ENCODE measurements at places on chromosomes 2 and 18.
A peak's percentile ranks its signal among the peaks of the same experiment; 100 is the strongest.

DNA sequence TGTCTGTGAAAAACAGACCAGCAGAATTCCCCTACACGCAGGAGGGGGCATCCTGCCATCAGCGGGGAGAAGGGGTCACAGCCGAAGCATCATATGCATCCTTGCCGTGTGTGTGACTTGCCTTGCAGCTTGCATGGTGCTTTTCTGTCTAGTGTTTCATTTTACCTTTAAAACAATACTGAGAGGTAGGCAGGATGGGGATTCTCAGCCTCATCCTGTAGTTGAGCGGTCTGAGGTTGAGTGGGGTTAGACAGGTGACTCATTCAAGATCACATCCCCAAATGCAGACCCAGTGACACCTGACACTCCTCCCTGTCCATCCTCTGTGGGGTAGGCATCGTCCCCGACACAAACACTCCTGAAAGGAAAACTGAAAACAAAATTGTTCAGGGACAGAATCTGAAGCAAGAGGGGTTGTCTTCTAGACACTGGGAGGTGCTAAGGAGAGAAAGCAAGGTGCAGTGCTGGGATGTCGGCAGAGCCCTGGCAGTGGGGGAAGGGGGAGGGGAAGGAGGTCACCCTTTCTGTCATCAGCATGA, 7.9 kb downstream of the ARL4C start:
- no peak for DNase-seq

DNA sequence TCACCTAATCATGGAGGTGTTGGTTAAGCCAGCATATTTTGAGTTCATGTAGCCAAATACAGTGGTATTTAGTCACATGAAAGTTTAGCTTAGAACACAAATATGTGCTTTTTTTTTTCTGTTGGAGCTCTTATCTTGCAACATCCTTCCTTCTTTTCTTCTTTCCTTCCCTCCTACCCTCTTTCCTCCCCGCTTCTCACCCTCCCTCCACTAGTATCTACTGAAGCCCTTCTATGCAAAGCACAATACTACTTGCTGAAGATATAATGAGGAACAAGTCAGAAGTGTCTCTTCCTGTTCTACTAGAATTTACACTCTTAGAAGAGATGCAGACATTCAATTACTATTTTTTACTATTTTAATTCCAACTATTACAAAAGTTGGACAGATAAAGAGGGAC, 105.0 kb upstream of the ITGA4 start:
- DNase-seq, result no peak

DNA sequence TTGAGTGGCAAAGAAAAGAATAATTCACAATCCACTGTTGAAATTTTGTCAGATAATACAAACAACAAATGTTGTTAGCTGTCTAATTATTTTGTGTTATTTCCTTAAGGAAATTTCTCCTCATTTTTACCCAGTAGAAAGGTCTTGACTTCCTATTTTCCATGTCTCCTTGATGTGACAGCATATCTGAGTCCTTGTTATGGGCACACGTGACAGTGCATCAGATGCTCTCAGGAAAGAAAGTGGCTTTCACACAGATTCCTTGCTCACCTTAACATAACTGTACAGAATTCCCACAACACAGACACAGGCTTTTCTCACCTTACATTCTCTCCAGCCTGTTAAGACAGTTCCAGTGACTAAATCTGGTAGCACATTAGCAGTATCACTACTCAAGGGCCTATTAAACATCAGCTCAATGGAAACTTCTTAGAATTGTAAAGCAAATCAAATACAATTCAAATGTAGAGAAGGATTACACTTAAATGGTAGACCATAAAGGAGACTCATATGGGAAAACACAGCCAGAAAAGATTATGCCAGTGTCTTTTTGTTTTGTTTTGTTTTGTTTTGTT, 30.2 kb upstream of the GPR55 start:
- no peak for DNase-seq

DNA sequence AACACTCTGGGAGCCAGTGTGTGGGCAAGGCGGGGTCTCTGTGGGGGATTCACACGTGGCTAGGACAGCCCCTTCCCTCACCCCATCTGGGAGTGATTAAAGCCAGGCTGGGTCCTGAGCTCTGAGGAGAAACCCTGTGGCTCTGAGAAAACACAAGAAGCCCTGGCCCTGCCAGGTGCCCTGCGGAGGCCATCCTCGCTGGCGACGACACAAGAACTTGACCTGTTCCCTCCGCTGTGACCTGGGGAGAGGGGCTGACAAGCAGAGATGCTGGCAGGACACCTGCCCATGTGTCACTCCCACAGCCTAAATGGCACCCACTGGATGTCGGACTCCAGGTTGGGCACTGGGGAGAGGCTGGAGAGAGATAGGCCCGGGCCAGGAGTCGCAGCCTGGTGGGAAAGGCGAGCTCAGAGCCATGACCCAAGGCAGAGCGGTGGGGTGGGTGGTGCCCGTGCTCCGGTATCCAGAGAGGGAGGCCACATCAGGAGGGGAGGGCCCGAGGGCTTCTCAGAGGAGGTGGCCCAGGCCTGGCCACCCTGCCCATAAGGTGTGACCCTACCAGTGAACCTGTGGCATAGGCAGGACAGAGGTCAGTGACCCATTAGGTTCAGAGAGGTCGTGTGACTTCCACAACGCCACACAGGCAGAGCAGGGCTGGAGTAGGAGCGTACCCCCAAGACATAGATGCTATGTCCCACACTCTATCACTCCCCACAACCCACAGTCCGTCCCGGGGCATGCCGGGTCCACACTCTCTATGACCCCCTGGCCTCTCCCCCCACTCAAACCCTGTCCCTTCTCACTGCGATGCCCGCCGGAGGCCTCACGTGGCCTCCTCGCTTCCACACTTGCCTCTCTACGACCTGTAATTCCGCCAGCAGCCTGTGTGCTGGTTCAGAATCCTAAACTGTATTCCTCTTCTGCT, 59.4 kb upstream of the HPCAL1 start:
- DNase-seq, result no peak

DNA sequence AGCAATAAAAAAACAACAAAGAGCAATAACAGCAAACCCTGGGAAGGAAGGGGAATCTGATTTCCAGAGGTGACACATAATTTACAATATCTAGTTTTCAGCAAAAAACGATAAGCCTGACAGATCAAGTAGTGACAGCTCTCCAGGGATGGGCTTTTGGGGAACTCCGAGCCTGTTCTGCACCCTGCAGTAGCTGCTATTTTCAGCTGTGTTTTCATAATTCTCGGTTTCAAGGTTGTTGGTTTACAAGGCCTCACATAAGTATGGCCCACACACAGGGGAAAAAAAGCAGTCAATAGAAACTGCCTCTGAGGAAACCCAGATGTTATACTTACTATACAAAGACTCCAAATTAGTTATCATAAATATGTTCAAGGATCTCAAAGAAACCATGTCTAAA, 67.7 kb upstream of the CTLA4 start:
- no peak for DNase-seq

DNA sequence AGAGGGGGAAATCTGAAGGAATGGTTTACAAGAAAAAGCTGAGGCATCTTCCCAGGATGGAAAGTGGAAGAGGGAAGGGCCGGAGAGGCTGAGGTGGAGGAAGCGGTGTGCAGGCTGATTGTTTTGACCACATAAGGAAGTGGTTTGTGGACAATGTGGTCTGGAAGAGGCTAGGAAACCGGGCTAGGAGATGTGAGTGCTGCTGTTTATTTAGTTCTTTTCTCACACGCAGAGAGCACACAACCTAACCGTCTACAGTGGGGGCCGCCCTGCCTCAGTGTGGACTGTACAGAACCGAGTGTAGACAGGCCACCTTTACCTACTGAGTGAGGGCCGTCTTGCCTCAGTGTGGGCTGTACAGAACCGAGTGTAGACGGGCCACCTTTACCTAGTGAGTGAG, 251.7 kb upstream of the PXDN start:
- peak; percentile 64 for DNase-seq

GRCh38 chr2:237977380-237977779, 10.6 kb downstream of the UBE2F start:
- DNase-seq, result no peak

- DNase-seq, result no peak
Observed at GRCh38 chr2:74576211-74576862, 21.8 kb downstream of the DOK1 start.

DNA sequence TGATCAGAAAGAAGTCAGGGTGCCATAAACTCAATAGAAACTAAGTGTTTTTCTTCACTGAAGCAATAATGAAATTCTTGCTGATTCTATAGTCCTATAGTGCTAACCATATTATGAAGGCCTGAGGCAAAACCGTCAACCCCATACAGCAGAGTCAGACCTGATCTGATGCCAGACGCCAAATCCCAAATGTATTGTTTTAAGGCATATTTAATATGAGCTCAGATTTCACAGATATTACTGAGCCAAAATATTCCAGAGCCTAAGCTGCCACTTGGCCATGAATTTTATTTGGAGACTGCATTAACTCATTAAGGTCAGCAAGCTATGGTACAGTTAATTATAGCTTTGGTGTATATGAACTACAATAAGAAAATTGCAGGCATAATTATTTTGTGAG, 53.4 kb downstream of the SCN1A start:
- no peak for DNase-seq

GRCh38 chr2:69077252-69077950, 64.4 kb downstream of the ANTXR1 start:
- DNase-seq, result no peak

GRCh38 chr2:128775217-128775913, 456.7 kb upstream of the HS6ST1 start:
- DNase-seq, result no peak

DNA sequence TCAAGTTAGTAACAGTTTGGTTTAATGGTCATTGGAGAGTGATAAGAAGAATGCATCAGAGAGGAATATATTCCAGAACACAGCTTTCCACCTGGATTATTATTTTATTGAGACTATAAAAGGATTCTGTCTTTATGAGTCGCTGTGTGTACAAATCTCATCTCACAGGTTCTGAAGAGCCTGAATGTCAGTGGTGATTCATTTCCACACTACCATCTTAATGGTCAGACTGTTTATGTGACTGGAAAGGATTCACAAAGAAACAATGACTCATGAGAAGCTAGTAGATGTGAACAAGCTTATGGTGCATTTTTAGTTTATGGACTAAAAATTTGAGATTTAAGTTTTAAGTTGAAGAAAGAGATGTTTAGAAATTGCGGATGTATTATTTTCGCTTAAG, 685.4 kb upstream of the NRXN1 start:
- DNase-seq, result peak; percentile 11

DNA sequence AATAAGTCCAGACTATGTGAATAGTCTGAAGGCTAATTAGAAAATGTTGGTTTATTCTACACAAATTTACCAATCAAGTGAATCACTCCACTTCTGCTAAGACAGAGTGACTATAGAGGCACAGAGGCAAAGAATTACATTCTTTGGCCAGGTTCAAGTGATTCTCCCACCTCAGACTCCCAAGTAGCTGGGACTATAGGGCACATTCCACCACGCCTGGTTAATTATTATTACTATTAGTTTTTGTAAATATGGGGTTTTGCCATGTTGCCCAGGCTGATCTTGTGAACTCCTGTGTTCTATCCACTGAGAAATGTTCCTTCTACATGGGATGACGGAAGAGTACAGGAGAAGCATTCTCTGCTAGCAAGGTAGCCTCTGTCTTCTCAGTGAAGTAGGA, 37.6 kb upstream of the PSME4 start:
- DNase-seq, result no peak

DNA sequence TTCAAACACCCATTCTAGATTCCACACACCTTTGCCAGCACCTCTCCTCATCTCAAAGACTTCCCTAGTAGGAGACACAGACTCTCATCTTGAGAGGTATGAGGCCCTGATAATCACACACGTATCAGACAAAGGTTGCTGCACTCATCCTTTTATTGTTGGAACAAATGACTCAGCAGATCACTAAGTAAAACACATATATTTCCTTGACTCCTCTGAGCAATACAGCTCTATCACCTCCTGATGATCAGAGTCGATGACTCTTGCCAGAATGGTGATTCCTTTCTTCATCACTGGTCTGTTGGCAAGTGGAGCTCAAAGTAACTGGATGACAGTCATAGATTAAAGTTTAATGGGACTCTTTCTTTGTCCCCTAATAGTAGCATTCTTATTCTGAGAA, 1049.2 kb upstream of the ZEB2 start:
- no peak for DNase-seq

GRCh38 chr2:157735532-157735931, 106.9 kb upstream of the ACVR1C start:
- DNase-seq, result no peak

GRCh38 chr2:197934261-197934933, 130.0 kb downstream of the PLCL1 start:
- no peak for DNase-seq

DNA sequence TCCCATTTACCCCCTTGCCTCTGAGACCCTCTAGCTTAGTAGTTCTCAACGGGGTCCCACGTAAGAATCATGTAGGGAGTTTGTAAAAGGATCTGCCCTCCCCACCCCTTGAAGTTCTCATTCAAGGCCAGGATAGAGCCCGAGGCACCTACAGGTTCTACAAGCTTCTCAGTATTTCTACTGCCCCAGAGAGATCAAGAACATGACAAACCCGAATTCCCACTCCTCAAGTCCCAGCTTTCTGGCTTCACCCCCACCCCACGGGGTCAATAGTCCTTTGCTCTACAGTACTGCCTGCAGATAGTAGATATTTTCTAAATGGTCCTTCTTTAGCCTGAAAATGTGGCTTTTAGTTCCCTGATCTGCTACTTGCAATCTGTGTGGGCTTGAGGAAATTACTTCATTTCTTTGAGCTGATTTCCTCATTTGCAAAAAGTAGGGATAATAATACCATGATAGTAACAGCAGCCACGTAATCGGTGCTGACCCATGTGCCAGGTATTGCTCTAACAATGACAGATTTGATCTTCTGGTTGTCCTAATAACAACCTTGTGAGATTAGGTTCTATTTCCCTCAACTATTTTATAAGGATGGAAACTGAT, 7.1 kb downstream of the CIB4 start:
- no peak for DNase-seq

DNA sequence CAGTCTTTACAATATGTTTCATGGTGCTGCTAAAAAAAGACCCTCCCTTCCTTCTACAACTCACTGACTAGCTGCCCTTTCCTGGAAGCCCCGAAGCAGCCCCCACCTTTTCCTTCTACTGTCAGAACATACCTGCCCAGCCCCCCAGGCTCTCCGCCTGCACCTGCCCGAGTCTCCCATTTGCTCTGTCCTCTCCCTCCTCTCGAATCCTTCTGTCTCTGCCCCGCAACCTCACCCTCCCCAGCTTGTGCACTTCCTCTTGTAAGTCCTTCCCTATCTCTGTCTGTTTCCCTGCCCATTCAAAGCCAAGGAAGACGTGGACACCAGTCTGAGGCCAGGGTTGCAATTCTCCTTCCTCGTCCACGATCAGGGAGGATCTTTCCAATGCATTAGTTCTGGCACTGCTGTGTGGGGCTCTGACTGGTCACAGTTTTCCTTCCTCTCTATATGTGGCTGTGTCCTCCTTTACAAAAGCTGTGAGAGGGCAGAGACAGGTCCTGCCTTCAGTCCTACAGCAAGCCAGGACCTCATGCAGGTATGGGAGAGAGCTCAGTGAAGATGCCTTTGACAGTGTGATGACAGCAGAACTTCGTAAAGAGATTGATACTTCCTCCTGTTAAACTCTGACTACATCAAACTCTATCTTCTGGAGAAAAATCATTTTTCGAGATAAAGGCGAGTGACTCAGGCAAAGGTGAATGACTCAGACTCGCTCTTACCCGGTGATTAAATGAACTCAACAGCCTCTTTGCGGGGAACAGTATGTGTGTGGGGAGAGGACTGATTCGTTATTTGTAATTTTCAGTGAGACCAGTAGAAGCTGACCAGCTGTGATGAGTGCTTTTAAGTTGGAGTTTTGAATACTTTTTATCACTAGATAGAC, 14.2 kb downstream of the TNFRSF11A start:
- peak; percentile 80 for DNase-seq

All from dermis microvascular lymphatic vessel endothelial cell (primary cell).